GM12891 (cell line): ENCODE measurements at places on chromosomes 5 and 9.

- DNase-seq = no peak
These were observed 28.7 kb downstream of the ENHO start for GRCh38 chr9:34493972-34494535.

GRCh38 chr9:1005043-1005667 lies 28.7 kb downstream of the DMRT3 start:
- no peak for DNase-seq

DNA sequence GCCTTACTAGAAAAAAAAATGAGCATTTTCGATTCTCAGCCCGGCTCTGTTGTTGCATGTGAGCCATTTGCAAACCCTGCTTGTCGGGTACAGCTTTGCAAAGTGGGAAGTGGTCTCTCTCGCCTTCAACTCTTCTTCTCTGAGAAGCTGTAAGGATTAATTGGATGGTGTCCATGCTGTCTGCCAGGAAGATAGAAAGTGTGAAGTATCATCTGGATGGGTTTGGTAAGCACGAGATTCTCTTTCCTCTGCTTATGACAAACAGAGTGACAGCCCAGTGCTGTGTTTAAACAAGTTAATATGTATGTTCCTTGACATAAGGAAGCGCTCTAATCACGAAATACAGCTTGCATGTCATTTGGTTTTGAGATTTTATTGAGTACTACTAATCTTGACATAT lies 109.1 kb upstream of the SPATA31D4 start:
- DNase-seq = no peak

GRCh38 chr9:20428976-20429375 lies 193.3 kb downstream of the MLLT3 start:
- DNase-seq = no peak

- no peak for DNase-seq
These were observed 128.0 kb downstream of the RFX3 start for GRCh38 chr9:3397766-3398165.

GRCh38 chr5:126897851-126898630 lies 121.1 kb downstream of the LMNB1 start:
- DNase-seq = no peak

GRCh38 chr5:14946815-14947620 lies 75.4 kb upstream of the ANKH start:
- no peak for DNase-seq

DNA sequence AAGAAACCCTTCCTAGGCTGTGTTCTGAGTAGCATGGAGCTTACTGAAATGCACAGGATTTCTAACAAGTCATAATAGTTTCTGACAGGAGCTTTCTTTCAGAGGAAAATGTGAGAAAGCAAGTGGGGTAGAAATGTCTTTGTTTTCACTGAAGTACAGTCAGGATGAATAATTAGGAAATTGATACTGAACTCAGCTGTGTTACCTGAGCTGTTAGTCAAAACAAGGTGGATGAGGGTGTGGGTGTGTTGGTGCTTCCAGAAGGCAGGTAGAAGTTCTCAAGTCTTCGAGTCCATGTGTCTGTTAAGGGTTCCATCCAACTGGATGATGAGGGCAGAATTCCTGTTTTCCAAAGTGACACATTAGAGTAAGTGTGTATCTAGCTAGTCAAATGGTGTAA lies 122.4 kb downstream of the BASP1 start:
- no peak for DNase-seq

DNA sequence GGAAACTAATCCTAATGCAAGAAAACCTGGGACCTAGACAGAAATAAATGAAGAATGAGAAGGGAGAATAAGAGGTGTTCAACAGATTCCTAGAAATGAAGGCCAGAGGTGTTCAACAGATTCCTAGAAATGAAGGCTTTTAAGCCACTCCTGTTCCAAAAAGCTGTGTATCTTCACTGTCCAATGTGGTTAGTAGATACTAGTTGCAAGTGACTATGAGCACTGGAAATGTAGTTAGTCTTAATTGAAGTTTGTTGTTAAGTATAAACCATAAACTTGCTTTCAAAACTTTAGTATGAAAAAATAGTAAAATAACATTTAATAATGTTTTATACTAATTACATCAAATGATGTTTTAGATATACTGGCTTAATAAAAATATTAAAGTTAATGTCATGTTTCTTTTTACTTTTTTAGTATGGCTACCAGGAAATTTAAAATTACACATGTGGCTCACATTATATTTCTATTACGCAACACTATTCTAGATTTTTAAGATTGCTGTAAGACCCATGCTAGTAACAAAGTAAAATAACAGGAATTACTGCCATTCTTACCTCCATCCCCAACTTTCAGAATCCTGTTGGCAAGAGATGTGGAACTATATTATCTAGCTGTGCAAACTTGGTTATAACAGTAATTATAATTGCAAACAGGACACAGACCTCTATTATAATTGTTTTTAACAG lies 57.5 kb downstream of the RICTOR start:
- DNase-seq = no peak

- no peak for DNase-seq
These were observed 52.1 kb downstream of the AQP7 start for GRCh38 chr9:33350310-33350709.

DNA sequence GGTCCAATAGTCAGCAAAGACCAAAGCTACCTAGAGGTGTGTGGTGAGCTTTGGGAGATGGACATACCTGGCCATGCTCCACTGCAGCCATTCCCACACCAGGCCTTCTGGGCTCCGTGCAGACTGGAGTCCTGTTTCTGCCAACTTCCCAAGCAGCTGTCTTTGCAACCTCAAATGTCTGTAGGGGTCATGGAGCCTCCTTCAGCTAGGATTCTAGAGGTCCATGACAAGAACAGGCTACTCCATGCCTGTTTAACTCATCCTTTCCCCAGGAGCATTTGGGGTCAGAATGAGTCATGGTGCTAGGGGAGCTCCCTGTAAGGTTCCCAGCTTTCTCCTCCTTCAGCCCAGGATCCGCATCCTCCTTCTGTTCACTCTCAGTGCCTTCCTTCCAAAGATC lies 17.1 kb downstream of the VPS13A start:
- DNase-seq = no peak

GRCh38 chr5:144458216-144458615 lies 287.5 kb downstream of the KCTD16 start:
- no peak for DNase-seq

GRCh38 chr5:167968837-167969236 lies 322.6 kb upstream of the WWC1 start:
- DNase-seq = no peak

GRCh38 chr9:27634879-27635278 lies 61.6 kb upstream of the C9orf72 start:
- DNase-seq = no peak

DNA sequence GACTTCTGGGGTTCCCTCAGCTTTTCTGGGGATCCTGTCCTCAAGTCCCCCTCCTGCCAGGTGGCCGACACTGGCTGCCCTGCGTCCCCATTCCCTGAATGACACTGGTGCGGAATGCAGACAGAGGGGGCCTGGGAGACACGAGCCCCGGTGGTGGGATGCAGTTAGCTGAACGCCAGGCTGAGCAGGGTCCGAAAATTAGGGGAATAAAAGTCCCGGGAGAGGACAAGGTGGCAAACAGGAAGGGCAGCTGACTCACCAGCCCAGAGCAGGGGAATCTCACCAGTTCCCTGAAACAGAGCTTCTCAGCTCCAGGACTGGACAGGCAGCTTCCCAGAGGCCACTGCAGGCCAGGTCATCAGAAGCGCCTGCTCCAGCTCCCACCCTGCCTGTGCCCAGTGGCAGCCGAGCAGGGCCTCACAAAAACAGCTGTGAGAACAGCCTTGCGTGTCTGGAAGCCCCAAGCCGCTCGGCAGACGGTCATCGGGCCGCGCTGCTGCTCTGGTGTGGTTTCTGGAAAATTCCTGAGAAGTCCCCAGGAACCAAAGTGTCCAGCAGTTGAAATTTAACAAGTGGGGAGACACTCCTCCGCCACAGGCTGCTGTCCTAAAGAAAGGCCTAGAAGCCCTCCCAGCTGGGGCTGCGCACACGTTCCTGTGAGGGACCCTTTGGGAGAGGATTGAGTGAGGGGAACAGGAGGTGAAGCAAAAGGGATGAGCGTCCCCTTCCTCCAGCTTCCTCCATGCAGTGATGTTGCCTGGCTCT lies 47.6 kb upstream of the EXOC3 start:
- no peak for DNase-seq

DNA sequence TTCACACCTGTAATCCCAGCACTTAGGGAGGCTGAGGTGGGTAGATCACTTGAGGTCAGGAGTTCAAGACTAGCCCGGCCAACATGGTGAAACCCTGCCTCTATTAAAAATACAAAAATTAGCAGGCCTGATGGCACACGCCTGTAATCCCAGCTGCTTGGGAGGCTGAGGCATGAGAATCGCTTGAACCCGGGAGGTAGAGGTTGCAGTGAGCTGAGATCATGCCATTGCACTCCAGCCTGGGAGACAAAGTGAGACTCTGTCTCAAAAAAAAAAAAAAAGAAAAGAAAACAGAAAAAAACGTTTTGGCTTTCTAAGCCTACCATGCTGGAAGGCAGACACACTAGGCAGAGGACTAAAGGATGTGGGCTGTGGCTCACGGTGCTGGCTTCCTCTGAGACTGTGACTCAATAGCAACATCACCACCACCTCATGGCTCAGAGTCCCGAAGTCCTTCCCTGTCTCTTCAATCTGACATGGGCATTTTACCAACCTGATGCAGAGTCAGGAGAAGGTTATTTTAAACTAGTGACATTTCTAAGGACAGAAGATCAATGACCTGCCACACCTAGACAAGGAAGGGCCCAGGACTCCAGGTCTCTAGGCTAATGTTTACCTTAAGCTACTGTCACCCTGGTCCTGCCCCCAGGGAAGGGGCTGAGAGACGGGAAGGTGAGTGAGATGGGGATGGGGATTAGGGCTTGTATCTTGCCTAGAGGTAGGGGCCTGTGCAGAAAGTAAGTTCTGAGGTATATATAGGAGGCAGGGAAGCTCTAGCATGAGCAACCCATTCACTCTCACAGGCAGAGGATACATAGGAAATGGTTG lies 3.7 kb downstream of the ECSCR start:
- peak; percentile 62 for DNase-seq

GRCh38 chr5:91061946-91062562 lies 321.1 kb downstream of the ARRDC3 start:
- DNase-seq = no peak

GRCh38 chr5:137669811-137670210 lies 66.1 kb downstream of the KLHL3 start:
- no peak for DNase-seq

DNA sequence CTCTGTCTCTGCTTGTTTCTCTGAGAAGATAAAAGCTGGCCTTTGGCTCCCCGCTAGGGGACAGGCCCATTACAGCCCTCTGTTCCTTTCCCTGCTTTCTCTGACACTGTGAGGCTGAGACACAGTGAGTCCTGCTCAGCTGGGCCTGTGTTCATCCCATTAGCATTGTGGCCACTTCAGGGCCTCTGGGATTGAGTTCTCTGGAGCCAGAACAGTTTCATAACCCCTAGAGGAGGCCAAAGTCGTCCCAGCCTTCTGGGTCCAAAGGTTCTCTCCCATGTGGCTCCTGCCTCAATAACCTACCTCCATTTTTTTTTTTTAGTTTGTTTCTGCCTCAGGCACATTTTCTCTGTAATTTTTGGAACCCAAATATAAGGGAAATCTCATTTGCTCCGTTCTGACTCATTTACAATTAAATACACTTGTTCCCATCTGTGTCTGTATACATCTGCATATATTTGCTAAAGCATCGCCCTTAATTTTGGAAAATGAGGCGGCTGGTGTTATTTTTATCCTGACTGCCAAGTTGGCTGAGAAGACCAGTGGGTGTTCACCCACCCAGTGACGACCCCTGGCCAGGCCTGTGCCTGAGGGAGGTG lies 27.3 kb upstream of the CTNNA1 start:
- no peak for DNase-seq

DNA sequence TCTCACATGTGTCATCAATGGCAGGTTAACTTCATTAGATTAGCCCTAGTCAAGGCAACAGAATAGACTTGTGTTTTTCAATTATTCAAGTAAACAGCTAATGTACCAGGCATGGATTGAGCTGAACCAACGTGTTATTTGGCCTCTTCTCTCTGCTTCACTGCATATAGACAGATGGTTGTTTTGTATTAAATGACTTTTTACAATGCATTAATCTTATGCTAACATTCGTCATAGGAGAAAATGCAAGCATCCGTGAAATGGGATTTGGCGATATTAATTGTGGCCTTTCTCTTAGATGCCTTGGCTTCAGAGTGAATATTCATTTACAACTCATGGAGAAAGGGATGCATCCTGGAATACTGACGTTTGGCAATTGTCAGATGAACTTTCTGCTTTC lies 208.0 kb downstream of the KCTD16 start:
- DNase-seq = no peak

- no peak for DNase-seq
These were observed 363.0 kb upstream of the RIOK2 start for GRCh38 chr5:97545886-97546535.

DNA sequence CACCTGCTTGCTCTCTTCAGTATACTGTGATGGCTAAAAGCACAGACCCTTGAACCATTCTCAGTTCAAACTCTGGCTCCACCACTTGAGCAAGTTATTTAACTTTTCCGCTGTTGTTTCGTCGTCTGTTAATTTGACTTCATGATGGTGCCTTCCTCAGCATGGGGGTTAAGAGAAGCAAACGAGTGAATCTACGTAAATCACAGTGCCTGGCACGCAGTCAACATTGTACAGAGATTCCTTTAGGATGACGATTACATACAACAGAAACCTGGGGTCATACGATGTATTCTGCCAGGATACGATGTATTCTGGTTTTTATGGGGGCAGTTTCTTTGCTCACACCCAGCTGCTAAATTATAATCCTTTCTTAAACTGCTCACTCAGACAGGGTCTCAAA lies 515.6 kb downstream of the CCDC171 start:
- no peak for DNase-seq

- no peak for DNase-seq
These were observed 7.9 kb upstream of the FIBCD1 start for GRCh38 chr9:130946766-130947617.

- DNase-seq = no peak
These were observed 721 bp upstream of the MAML1 start for GRCh38 chr5:179731791-179732411.

- no peak for DNase-seq
These were observed 15.4 kb downstream of the FAM174A start for GRCh38 chr5:100550531-100551051.

- no peak for DNase-seq
These were observed 27.7 kb downstream of the CDH9 start for GRCh38 chr5:27010646-27011045.

GRCh38 chr5:150836703-150837102 lies 9.6 kb upstream of the IRGM start:
- DNase-seq = no peak

DNA sequence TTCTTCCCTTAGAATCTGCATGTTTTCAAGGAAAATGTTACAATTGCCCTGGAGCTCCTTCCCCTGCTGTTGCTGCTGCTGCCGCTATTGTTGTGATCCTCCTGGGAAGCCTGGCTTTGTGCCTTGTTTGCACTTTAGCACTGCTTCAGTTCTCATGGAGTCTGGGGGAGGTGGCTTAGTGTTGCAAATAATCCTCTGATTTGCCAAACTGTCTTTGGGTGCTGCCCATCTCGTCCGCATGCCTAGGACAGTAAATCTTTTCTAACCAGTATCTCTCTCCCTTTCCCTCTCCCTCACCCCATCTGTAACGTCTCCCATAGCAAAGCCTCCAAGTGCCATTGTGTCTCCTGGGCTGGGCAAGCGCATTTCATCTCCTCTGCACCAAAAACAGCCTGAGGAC lies 30.3 kb downstream of the FAM240B start:
- DNase-seq = no peak
